ENCODE measurements at places on chromosomes 16 and 17. TPM values are rescaled to one million over a fixed set of nuclear protein-coding genes. Genes with fewer than 3 reads are reported as not detected.

The PRAC2 gene
- polyA plus RNA-seq = not detected

The CTF1 gene
- polyA plus RNA-seq = 2.6 TPM

- DNase-seq = peak; percentile 36
- no peak overlapping the region for H3K4me3 ChIP-seq
- peaks cover 22% of the 10 kb centered on the region for H3K4me1 ChIP-seq
- H3K36me3 ChIP-seq = peaks cover 29% of the 10 kb centered on the region
- peak overlapping the region; percentile 63 for H3K27ac ChIP-seq
- no peaks in the 10 kb centered on the region for H3K27me3 ChIP-seq
Observed at GRCh38 chr16:11682655-11683096, 14.4 kb downstream of the SNN start.

The C16orf89 gene
- polyA plus RNA-seq = not detected

DNA sequence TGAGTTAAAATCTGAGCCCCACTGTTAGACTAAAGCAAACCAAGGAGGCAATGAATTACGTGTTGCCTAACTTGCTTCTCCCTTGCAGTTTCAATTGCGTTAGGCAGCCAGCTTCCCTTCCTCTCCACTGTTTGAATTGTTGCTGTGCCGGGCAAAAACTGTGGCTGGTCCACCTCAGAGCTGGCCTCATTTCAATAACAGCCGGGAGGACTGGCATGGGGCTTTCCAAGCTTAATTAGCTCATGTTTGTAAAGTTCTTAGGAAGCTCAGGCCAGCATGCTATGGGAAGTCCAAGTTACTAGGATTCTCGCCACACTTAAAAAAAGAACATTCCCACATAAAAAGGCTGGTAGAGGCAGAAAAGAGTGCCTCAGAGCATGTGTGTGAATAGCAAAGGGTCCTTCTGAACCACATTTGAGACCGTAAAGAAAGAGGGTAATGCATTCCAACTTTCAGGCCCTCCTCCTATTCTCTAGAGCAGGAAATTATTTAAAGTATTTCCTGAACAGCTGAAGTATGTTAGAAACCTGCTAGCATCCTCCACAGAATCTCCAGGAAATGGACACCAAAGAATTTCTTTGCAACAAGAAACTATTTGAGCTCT lies 79.0 kb upstream of the SMURF2 start:
- peaks cover 20% of the 10 kb centered on the region for H3K4me1 ChIP-seq
- H3K4me3 ChIP-seq = no peak overlapping the region
- no peak overlapping the region for H3K27ac ChIP-seq
- H3K36me3 ChIP-seq = no peaks in the 10 kb centered on the region
- no peaks in the 10 kb centered on the region for H3K27me3 ChIP-seq
- no peak for DNase-seq

DNA sequence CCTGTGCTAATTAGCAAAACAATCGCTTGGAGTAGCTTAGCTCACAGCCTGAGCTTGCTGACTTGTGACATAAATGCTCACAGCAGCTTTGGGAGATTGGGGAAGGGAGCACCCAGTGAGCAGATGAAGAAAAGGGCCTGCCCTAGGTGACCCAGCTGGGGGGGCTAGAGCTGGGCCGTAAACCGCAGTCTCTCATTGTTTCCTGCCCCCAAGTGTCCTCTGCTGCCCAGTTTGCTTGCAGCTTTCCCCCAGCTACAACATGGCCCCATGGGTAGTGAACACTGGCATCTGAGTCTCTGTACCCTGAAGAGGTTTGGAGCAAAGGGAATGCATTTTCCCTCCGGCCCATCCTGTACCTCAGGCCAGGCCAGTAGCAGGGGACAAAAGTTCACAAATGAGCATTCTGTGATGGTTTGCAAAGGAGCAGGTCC lies 349.4 kb downstream of the SLC39A11 start:
- H3K36me3 ChIP-seq = no peaks in the 10 kb centered on the region
- no peak overlapping the region for H3K27ac ChIP-seq
- no peaks in the 10 kb centered on the region for H3K4me1 ChIP-seq

DNA sequence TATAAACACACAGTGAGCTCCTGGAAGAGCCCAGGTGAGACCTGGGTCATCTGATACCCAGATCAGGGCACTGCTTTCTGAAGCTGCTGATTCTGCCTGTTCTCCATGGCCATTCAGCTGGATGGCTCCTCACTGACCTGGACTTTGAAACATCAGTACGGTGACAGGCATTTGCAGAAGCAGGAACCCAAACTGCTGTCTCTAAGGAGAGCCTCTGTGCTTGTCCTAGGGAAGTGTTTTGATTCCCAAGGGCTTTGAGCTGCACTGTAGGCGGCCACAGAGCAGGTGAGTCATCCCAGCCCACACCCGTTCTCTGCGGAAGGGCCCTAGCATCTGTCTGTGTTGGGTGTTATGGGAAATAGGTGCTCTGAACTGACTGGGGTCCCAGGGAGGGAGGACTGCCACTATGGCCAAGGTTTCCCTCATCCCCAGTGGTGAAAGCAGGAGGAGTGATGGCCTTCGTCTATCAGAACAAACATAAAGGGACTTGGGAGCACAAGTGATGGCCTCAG lies 60.7 kb upstream of the ADCY9 start:
- no peak overlapping the region for H3K4me3 ChIP-seq
- H3K27me3 ChIP-seq = no peaks in the 10 kb centered on the region
- H3K36me3 ChIP-seq = no peaks in the 10 kb centered on the region
- no peak overlapping the region for H3K27ac ChIP-seq
- no peak for DNase-seq
- H3K4me1 ChIP-seq = peaks cover 12% of the 10 kb centered on the region

DNA sequence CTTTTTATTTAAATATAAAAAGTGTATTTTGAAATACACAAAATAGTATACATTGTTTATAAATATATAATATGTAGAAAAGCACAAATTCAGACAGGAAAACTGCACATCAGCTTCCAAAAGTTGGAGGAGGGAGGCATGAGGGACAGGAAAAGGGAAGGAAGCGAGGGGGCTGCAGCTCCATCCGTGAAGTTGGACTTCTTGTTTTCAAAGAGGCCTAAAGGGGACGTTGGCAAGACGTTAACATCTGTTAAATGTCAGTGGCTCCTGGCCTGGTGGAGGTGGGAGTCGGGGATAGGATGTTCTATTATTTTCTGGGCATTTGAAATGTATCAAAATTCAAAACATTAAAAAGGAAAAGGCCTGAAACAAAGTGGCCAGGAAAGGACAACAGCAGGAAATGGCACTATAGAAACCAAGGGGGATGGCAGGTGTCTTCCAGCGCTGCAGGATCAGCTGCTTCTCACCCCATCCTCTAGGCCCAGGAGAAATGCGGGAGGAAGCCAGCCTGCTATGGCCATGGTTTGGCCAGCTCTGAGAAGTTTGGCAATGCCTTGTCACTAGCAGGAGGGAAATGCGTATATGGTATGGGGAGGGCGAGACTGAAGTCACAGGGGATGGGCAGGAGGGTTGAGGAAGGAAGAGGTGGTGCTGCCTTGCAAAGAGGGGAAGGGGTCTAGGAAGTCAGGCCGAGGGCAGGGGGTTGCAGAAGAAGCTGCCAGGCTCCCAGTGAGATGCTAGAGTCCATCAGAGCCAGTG lies 6.4 kb downstream of the CMTM2 start:
- H3K4me3 ChIP-seq = no peak overlapping the region
- no peaks in the 10 kb centered on the region for H3K27me3 ChIP-seq
- no peak for DNase-seq
- H3K36me3 ChIP-seq = no peaks in the 10 kb centered on the region
- peaks cover 8% of the 10 kb centered on the region for H3K4me1 ChIP-seq
- H3K27ac ChIP-seq = no peak overlapping the region

The MYH2 gene
- not detected for polyA plus RNA-seq

The SHISA9 gene
- polyA plus RNA-seq = 0.08 TPM

GRCh38 chr17:60110586-60110985 lies 31.9 kb upstream of the HEATR6 start:
- H3K27me3 ChIP-seq = no peaks in the 10 kb centered on the region
- H3K36me3 ChIP-seq = no peaks in the 10 kb centered on the region
- no peak overlapping the region for H3K27ac ChIP-seq
- DNase-seq = no peak
- no peaks in the 10 kb centered on the region for H3K4me1 ChIP-seq

DNA sequence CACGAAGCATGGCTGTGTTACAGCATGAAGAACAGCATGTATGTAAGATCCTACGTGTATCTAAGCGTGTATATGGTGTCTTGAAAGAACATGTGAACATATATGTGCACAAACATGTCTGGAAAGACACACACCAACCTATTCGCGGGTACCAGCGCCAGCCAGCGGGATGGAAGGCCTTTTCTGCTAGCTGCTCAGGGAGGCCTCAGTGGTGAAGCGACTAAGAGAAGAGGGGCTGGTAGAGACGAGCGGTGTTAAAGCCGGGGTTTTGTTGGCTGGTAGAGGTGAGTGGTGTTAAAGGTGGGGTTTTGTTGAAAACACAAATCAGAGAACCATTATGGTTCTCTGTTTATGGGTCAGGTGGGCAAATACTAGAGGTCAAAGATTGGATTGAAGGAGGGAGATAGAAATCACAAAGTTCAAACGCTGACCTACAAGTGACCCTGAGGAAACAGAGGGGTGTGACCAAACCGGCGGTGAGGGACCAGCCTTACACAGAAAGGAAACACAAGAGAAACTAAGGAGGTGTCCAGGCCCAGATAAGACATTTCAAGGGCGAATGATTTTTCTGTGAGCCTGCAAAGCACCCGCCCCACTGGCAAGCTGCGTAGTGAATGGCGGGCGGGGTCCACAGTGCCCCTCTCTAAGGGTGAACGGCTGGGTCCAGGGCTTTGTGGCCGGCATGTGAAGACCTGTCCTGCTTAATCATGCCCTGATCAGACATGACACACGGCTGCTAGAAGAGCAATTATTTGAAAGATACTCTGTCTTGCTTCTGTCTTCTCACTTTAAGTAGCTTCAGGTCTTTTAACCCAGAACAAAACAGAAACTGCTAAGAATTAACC lies 8.1 kb downstream of the ZCCHC14 start:
- no peaks in the 10 kb centered on the region for H3K27me3 ChIP-seq
- H3K36me3 ChIP-seq = no peaks in the 10 kb centered on the region
- peak overlapping the region; percentile 61 for H3K27ac ChIP-seq
- H3K4me3 ChIP-seq = no peak overlapping the region
- H3K4me1 ChIP-seq = peaks cover 57% of the 10 kb centered on the region

The SEZ6L2 gene
- 1.5 TPM for polyA plus RNA-seq

The ABCC12 gene
- not detected for polyA plus RNA-seq
